GOT3 (cell line): ENCODE measurements at places on chromosomes 7 and 10.

DNA sequence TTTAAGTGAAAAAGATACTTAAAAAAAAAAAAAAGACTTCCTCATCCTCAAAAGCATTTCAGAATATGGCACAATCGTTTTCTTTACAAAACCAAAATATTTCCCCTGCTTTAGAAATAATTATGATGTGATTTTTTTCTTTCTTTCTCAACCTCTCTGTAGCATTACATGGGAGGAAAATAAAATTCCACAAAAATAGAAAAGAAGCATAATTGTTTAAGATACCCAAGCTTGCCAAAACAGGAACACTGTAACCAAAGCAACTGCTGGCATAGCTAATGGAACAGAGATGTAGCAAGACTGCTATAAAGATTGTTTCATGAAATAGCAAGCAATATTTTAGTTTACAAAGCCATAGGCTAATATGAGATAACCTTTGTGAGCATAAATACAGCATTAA lies 75.6 kb upstream of the GPR22 start:
- no peak for DNase-seq

DNA sequence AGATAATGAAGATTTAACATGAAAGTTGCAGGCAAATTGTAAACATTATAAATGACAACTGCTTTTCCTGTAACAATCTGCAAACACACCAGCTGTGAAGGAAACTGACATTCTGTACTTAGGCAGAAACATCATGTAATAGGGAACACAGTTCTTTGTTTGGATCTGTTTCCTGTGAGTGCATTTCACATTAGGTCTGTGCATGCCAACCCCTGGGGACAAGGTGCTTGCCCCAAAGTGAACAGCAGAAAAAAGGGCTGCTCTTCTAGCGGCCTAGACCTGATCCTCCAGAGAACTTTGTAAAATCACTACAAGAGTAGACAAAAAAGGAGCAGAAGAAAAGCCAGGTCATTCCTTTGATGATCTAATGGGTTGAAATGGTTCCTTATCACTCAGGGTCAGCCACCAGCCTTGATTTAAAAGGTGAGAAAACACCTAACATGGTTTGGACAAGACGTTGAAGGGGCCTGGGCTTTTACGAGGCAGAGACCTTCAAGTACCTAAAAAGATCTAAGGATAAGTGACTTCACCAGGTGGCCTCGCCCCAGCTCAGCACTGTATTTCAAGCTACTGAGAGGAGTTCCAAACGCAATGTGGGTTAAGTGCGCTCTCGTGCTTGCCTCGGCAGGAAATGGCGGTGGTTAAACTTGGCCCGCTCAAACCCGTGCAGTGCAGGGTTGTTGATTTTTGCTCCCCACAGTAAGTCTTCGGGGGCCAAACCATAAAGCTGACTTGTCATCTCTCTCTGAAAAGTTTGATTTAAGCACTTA lies 249.7 kb downstream of the CREB5 start:
- no peak for DNase-seq

DNA sequence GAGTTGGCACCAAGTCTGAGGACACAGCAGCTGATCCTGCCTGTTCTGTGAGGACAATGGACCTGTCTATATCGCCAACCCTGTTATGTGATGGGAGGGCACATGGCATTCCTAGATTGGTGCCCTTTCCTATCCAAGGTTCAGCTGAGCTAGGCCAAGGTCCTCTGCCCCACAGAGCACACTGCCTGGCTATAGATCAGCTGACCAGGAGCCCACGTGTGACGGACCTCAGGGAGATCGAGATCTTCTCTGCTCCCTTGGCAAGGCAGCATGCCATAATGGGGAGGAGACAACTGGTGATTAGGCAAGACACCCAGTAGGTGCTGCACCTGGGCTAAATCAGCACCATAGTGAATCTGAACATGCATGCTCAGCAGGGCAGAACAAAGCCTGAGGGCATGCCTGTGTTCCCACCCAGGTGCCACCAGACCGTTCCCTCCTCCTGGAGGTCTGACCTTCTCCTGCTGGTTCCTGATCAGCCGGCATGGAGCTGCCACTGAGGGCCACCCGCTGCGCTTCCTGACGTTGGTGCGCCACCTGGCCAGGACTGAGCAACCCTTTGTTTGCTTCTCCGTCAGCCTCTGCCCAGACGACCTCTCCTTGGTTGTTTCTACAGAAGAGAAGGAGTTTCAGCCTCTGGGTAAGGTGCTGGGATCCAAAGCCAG lies 93.7 kb downstream of the WDFY4 start:
- DNase-seq: no peak

- no peak for DNase-seq
These were observed 85.2 kb downstream of the ARHGAP22 start for GRCh38 chr10:48519481-48520183.

GRCh38 chr7:130996833-130997231 lies 262.8 kb upstream of the KLF14 start:
- DNase-seq: no peak
